Body of pancreas (tissue), 4 donors: ENCODE measurements at places on chromosomes 5 and 9.

GRCh38 chr5:144950996-144951395 is 780.3 kb downstream of the KCTD16 start:
- DNase-seq = no peak

GRCh38 chr9:120713257-120714087 is 798 bp downstream of the MEGF9 start:
- peak; percentile 40 for DNase-seq

DNA sequence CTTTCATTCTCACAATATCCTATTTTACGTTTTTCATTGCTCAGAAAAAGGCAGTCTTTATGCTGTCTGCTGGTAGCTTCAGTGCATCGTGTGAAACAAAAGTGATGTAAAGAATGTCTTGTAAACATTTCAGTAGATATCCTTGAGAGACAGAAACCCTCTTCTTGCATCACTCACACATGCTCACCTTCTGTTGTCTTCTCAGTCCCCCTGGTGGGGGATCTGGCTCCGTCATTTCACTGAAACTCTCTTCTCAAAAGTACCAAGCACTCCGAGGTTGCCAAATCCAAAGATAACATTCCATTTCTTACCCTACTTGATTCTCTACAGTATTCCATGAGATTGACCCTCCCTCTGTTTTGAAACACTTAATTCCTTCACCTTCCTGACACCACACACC is 46.1 kb upstream of the PCA3 start:
- no peak for DNase-seq

DNA sequence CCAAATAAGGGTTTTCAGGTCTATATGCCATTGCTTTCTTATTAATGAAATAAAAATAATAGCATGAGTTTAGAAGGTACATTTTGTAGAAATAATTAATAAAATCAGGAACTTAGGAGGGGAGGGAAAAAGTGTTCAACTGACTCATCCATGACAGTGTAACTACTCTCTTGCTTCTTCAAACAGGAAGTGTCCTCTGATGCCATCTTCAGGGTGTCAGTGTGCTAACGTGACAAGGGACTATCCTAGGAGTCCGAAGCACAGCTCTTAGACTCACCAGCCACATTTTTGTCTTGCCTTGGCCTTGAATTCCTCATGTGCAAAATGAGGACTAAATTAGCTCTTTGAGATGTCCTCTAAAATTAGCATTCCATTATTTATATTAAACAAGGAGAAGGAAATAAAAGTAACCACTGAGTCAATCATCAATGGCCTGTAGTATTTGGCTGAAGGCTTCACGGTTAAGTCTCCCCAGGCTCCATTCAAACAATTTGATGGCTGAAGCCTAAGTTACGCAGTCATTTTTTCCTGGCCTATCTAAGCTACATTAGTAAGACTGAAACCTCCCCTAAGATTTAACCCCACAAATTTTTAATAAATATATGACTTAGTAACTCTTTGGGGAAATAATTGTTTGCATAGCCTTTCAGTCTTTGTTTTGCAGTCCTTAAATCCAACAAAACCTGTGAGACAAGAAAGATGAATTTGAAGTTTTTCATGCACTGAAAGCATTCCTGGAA is 151.1 kb downstream of the ARL15 start:
- no peak for DNase-seq

DNA sequence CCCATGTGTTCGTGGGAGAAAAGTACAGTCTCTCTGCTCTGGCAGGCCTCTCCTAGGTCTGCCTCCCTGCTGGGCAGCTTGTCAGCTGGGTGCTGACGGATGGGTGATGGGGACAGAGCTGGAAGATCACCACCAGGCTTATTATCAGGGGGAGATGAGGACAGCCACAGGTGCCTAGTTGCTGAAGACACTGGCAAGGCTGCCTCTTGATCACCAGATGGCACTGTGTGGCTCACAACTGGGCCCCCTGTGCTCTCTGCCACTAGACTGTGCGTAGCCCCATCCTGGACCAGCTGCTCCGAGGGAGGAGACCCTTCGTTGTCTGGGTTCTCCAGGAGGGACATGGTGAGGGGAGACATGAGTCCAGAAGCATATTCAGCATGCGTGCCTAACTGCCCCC is 73.0 kb downstream of the KIF24 start:
- DNase-seq = peak; percentile 10

DNA sequence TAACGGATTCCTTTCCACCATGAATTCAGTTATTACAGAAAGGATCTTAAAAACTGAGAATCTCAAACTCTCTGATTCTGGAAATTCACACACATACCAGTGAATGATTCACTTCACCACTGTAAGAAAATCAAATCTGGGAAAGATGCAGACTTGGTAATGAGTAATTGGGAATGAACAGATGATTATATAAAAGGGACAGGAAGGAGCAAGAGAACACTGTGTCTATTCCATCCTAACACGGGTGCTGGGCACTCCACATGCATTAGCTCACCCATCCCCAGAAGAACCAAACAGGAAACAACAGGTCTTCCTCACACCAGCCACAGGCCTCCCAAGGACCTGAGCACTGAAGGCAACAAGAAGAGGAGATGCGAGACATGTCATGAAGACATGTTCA is 74.8 kb upstream of the ZNF622 start:
- no peak for DNase-seq

GRCh38 chr9:110623462-110624025 is 44.0 kb upstream of the SVEP1 start:
- peak; percentile 53 for DNase-seq

- DNase-seq = no peak
These were observed 76.9 kb upstream of the ZNF608 start for GRCh38 chr5:124823380-124823779.

- DNase-seq = no peak
These were observed 131.5 kb downstream of the ZNF608 start for GRCh38 chr5:124614836-124615385.

GRCh38 chr9:37575511-37575914 is 667 bp downstream of the FBXO10 start:
- DNase-seq = no peak

- DNase-seq = no peak
These were observed 539.7 kb downstream of the ACTL7B start for GRCh38 chr9:108316066-108316465.

GRCh38 chr5:141484641-141485311 is at the start of gene PCDHGC4:
TSS of gene PCDHGC4 (plus strand) at chr5:141485030. CDS start at chr5:141485174, 144 bp downstream.
- DNase-seq = no peak

GRCh38 chr5:10854506-10855277 is 93.7 kb upstream of the DAP start:
- peak; percentile 34 for DNase-seq

DNA sequence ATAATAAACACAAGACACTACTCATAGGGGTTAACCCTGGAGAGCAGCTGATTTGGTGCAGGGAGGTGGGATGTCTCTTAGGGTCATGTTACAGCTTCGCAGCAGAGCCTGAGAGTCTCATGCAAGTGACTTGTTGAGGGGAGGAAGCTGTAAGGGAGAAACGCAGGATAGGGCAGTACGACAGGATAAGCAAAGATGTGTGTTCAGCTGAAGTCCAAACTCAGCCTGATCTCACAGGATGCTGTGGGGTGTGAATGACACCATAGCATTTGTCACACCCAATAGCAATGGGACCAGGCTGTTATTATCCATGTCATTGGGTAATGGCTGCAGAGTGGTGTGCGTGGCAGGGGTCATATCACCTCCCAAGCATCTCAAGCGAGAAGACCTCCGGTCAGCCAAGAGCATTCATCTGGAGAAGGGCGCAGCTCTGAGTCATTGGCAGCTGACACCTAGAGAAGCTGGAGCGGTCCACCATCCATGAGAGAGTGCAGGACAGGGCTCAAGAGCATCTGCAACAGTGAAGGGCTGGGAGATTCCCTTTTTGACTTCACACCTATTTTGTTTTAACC is 49.2 kb upstream of the RPL26L1 start:
- no peak for DNase-seq

GRCh38 chr5:120162321-120162720 is 301.8 kb upstream of the PRR16 start:
- no peak for DNase-seq

GRCh38 chr9:71687676-71688075 is 80.6 kb downstream of the CEMIP2 start:
- no peak for DNase-seq

DNA sequence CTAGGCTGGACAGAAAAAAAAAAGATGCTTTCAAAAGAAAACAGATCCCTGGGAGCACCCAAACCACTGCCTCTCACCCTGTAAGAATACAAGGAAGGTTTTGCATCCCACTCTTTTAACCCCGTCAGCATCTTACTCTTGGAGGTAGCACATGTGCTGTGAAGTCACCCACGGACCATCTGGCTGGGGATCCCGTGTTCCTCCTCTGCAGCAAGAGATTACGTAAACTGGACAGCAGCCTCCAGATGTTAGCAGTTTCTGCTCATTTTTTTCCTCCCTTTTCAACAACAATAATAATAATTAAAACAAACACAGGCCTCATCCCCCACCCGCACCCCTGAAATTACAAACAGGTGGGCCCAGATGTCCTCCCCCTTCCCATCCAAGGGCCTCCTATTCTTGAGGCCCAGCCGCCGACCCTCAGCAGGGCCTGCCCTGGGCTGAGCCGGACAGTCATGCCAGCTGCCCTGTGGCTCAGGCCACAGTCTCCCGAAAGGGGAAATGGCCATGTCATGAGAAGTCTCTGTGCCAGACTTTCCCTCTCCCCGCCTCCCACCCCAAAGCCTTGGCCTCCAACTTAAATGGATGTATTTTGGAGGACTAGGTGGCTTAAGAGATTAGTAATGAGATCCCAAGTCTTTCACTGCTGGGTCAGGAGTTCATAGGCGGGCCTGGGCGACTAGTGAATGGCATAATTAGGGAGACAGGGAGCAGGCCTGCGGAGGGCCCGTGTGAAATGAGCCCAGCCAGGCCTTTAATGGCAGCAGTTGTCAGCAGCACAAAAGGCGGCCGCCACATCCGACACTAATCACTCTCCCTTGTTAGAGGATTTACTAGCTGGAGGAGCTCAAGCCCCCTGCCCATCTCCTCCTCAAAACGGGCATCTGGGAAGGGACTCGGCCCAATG is 165.1 kb downstream of the PAPPA start:
- no peak for DNase-seq

DNA sequence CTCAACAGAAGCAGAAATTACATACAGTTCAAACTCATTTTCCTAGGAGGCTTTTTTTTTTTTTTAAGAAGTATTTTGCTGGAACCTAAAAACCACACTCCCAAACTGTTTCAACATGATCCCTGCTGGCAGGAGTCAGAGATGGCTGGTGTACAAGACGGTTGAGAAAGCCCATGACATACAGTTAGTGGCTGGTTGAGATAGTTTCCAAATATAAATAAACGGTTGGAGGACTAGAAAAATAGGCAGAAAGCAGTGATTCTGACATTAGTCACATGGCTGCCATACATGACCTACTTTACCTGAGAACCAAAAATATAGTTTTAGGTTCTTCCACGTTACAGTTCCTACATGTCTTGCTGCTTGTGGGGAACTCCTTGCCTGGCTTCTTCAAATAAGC is 31.7 kb upstream of the BASP1 start:
- no peak for DNase-seq

DNA sequence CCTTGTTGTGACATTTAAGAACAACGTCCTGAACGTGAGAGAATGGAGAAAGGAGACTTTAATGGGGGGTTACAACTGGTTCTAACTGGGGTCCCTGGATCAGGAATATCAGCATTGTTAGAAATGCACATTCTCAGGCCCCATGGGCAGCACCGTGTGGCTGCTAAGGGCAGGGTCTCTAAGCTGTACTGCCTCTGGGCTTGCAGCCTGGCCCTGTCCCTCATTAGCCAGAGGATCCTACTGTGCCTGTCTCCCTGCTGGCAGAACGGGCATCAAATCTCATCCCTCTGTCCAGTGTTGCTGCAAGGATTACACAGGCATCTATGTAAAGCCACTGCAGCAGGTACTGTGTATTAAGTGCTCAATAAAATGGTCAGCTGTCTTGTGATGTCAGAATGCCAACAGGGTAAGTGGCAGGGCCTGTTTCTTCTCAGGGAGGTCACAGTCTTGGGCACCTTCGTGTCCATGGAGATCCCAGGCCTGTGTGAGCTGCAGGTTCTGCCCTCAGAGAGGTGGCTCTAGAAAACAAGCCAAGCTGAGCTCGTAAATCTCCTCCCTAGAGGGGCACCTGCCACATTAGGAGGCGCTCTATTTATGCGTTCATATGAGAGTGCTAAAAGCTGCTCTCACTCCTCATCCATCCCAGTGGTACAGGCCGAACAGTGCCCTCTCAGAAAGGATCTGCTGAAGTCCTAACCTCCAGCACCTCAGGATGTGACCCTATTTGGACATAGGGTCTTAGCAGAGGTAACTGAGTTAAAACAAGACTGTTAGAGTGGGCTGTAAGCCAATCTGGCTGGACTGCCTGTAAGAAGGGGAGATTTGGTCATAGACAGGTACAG is 210.5 kb downstream of the GADD45G start:
- DNase-seq = no peak

DNA sequence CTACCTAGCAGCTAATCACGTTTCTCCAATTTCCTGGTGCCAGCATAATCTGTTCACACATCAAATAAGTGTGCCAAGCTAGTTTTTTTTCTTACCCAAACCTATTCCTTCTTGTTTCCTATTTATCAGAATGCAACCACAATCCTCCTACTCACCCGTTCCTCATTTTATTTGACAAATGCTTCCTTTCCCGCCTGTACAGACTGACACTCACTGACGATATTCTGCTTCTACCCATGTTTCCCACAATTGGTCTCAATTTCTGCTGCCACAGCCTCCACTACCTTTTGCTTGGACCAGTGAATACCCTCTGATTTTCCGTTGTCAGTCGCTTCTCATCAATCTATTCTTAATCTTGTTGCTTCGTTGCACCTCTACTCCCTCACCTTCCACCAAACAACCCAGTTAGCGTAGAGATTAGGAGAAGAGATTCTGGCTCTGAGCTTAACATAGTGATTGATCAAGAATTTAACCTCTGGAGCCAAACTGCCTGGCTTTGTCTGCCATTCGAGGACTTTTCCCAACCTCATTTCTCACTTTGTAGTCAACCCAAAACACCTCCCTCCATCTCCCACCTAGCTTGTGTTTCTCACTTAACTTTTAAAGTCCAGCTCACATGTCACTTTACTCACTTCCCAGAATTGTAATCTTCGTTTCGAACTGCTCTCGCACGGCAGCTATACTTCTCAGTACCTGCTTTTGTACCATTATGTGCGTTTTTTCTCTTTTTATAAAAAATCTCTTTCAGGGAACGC is 729 bp upstream of the TMEM38B start:
- DNase-seq = no peak

DNA sequence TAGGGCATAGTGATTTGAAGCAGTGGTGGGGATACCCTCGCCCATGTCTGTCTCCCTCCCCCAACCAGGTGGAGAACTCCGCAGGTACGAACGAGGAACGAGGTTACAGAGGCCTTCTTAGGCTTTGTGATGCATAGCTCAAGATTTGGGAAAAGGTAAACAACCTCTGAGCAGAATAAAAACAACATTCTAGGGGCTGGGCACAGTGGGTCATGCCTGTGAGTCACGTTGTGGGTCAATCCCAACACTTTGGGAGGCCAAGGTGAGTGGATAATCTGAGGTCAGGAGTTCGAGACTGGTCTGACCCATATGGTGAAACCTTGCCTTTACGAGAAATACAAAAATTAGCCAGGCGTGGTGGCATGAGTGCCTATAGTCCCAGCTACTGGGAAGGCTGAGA is 3.6 kb upstream of the LCP2 start:
- no peak for DNase-seq

GRCh38 chr5:126988021-126988569 is 42.3 kb downstream of the MARCHF3 start:
- DNase-seq = no peak

GRCh38 chr5:22496666-22497065 is 356.5 kb downstream of the CDH12 start:
- DNase-seq = no peak

GRCh38 chr9:22379272-22379671 is 67.4 kb upstream of the DMRTA1 start:
- DNase-seq = no peak
